ENCODE measurements at places on chromosomes 11 and 22.

DNA sequence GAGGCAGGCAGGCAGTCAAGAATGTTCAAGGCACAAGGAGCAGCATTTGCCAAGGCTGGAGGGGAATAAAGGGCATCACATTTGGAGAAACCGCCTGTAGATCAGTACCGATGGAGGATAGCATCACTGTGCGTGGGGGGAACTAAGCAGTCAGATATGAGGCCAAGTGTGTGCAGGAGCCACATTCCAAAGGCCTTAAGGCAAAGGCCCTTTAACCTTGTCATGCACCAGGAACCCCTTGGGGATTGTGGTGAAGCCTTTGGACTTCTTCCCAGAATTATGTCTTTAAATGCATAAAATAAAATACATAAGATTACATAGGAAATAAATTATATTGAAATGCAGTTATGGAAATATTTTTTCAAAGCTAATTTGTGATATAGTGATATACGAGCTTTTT lies 532.1 kb downstream of the BUD13 start:
- no peak for DNase-seq

GRCh38 chr11:84607975-84608836 lies 1018.9 kb downstream of the DLG2 start:
- no peak for DNase-seq

DNA sequence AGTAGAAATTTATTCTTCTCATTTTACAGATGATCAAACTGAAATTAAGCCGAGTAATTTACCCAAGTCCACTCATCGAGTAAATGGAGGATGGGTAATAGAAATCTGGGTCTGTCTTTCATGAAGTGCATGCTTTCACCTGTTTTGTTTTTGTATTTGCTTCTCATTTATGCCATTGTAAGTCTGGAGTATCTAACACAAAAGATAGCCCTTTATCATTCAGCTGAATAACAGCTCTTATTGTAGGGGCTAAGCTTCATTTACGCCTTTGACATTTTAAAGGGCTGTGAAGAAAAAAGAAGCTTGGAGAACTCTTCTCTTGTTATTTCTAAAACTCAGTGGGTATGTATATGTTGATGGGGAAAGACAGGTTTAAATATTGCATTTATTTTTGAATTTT lies 1196.2 kb upstream of the TENM4 start:
- DNase-seq, result no peak

DNA sequence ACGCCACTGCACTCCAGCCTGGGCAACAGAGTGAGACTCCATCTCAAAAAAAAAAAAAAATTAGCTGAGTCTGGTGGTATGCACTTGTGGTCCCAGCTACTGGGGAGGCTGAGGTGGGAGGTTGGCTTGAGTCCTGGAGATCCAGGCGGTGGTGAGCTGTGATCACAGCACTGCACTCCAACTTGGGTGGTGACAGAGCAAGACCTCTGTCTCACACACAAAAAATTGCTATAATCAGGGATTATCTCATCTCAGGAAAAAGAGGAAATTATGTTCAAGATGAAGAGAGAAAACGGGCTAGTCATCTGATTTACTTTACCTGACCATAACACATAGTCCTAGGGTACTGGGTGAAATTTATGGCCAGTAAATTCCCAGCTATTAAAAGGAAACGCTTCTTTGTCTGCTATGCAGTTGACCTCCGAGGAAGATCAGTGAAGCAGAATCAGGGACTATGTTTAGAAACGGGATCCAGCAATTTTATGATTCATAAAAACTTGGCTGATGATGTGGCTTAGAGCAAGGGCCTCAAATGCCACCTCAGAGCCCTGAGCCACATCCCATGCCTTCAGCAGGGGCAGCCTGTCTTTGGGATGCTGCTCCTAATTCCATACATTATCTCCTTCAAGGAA lies 386.2 kb downstream of the NTM start:
- DNase-seq, result peak; percentile 51

DNA sequence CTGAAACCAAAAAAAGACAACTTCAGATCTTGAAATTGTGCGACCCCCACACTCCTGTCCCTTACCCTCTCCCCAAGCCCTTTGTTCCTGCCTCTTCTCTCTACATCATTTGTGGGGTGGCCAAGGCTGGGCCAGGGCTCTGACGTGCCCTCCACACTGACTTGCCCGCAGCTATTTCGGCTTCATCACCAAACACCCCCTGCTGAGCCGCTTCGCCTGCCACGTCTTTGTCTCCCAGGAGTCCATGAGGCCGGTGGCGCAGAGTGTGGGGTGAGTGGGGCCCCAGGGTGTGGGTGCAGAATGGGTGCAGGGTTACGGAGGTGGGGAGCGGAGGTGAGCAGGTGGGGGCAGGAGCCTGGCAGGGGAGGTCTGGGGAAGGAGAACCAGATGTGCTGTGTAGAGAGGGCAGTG lies 9.5 kb downstream of the MAPK8IP2 start:
- DNase-seq, result no peak

- no peak for DNase-seq
These were observed 229.0 kb upstream of the ZC3H12C start for GRCh38 chr11:109864151-109864661.

DNA sequence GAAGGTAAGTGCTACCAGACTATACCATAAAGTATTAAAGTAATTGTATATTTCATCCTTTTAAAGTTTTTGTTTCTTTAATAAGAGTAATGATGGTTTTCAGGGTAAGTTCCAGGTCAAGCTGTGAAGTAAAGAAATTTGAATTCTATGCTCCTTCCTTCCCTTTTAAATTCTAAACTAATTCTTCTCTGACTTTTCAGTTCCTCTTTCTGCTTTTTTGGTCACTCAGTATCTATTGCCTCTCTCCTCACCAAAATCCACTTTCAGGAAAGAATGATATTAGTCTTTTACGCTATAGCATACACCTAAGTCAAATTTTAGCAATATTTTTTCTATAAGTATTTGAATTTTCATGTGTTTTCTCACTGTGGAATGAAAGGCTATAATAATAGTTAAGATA lies 8.2 kb downstream of the MMP8 start:
- DNase-seq, result no peak

GRCh38 chr11:12653729-12654128 lies 20.5 kb upstream of the TEAD1 start:
- peak; percentile 40 for DNase-seq

GRCh38 chr22:46107753-46108563 lies 42.4 kb upstream of the PPARA start:
- no peak for DNase-seq

DNA sequence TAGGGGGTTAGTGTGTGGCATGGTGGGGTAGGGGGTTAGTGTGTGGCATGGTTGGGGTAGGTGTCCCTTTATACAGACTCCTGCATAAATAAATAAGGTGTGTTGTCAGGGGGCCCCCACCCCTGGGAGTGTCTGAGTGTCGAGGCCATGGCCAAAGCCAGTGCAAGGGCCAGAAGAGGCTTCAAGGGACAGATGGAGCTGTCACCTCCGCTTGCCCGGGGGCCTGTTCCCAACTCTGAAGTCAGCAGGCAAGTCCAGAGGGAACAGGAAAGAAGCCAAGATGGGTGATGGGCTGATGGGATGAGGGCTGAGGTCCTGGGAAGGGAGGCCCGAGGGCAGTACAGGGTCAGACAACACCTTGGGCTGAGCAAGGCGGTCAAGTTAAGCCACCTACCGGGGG lies 997.8 kb downstream of the BRD1 start:
- DNase-seq, result no peak

DNA sequence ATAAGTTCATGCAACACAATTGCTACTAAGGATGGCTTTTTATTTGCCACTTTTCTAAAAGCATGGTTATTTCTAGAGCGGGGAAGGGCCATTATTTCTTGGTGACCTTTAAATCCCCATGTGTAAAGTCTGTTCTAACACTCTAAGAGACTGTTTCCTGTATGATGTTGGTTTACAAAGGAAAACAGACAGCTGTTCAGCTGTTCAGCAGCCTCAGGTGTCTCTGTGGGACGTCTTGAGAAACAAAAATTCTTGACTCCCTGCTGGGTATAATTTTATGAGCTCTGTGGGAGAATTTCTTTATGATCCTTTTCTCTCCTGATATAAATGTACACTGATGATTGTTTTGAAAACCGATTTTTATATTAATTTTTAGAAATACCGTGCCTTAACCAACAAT lies 13.9 kb downstream of the MUC15 start:
- DNase-seq, result peak; percentile 5

- no peak for DNase-seq
These were observed 658.6 kb upstream of the ANO5 start for GRCh38 chr11:21534288-21534687.

DNA sequence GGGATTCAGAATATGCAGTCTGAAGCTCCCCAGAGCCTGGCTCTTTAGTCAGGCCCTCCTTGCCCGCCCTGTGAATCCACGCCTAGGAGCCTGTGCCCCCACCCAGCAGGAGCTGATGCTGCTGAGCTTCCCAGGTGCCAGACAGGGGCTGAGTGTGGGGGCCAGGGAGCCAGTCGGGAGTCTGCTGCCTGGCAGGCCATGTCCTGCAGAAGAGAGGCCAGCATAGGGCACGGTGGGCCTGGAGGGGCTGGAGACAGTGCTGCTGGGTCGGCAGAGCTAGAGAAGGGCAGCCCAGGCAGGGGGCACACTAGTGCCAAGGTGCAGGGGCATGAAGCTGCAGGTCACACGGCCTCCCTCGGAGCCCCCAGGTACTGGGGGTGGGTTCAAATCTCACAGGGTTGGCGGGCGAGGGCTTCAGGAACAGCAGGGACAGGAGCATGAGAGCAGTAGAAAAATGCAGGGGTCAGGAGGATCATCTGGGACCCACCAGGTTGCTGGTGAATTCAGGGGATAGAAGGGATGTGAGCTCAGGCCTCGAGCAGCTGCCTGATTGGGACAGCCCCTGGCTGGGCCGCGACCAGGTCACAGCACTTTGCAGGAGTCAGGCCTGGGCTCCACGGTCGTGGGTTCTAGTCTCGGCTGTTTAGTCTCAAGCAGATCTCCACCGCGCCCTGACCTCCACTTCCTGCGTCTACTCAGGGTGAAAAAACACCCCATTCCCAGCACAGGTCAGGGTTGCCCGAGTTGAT lies 4.1 kb upstream of the SEPTIN5 start:
- no peak for DNase-seq

DNA sequence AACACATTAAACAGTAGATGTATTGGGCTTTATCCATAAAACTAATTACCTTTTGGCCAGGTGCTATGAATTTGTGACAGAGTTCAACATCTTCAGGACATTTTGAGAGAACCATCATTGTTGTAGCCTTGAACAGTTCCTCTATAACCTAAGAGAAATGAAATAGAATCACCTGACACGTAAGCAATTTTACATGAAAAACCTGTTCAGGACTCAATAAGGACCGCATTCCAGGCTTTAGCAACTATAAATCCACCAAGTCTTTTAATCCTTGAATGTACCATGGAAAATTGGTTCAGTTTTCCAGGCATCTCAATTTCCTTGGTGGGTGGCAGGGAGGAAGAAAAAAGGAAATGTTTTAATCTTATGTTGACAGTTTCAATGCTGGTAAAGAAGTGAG lies 60.9 kb upstream of the GAB2 start:
- no peak for DNase-seq

- no peak for DNase-seq
These were observed 21.8 kb downstream of the NARS2 start for GRCh38 chr11:78552881-78553280.

DNA sequence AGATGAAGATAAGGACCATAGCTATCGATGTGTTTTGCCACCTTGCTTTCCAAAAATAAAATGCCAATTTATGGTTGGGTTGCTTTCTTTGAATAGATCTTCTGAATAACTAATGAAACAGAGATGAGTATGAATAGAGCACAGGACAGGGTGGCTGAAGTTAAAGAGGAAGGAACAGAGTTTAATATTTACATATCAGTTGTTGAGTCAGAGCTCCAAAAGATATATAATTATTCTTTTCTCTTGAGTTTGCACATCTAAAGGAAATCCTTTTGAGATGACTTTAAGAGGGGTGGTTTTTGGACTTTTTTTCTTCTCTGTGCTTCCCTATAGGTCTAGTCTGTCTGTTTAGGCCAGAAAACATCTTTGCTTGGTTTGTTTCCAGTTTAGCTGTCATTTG lies 115.2 kb downstream of the DDX10 start:
- no peak for DNase-seq

- no peak for DNase-seq
These were observed 2.1 kb upstream of the MTFP1 start for GRCh38 chr22:30423301-30423958.

Measured in astrocyte of the spinal cord (primary cell).